ENCODE measurements at places on chromosomes 1 and 21.

GRCh38 chr21:46366561-46366960 is 42.6 kb downstream of the PCNT start:
- DNase-seq, result no peak

- DNase-seq, result no peak
Observed at GRCh38 chr1:179588425-179589024, 3.1 kb upstream of the TDRD5 start.

GRCh38 chr1:16144325-16145029 is 11.4 kb downstream of the EPHA2 start:
- DNase-seq, result no peak

GRCh38 chr1:203033917-203034316 is 7.6 kb downstream of the PPFIA4 start:
- DNase-seq, result no peak

DNA sequence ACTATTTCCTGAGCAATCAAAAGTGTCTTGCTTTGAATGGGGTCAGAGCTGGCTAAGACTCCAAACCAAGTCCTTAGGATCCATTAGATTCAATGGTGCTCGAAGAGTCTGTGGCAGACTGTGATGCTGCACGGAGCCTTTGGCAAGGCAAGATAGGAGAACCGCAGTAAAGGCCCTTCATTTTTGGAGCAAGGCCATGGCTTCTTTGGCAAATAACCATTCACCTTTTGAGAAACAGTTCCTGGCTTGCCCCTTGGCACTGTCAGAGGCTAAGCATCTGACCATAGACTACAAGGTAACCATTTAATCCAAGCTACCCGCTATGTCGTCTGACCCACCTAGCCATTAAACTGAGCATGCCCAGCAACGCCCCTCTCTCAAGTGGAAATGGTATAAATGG is 45.2 kb downstream of the EDN2 start:
- no peak for DNase-seq

GRCh38 chr1:31576201-31576669 is at the start of gene TINAGL1:
Gene TINAGL1, plus strand, starts transcription at chr1:31576515. Its CDS starts 634 bp downstream, at chr1:31577149.
- DNase-seq, result no peak
